ENCODE measurements at places on chromosomes 11 and 22. TPM values are rescaled to one million over a fixed set of nuclear protein-coding genes. Genes with fewer than 3 reads are reported as not detected.

The UPK3A gene
- 0.50 TPM for total RNA-seq

The MYOD1 gene
- total RNA-seq = not detected

The WNT11 gene
- 0.59 TPM for total RNA-seq

The JHY gene
- 0.69 TPM for total RNA-seq

The KIRREL3 gene
- 1.1 TPM for total RNA-seq

The LRRC74B gene
- not detected for total RNA-seq

The OR4C15 gene
- total RNA-seq = not detected

The DRD4 gene
- 6.6 TPM for total RNA-seq

The TMEM258 gene
- total RNA-seq = 98.9 TPM

The KBTBD3 gene
- 6.9 TPM for total RNA-seq

The OR4C13 gene
- total RNA-seq = not detected

The SLCO2B1 gene
- total RNA-seq = 0.12 TPM

The MMP8 gene
- total RNA-seq = not detected

The PATE4 gene
- total RNA-seq = not detected

The XKR3 gene
- not detected for total RNA-seq

The IFITM10 gene
- total RNA-seq = not detected

The GLYAT gene
- not detected for total RNA-seq

The CALCA gene
- total RNA-seq = not detected

The OR4C45 gene
- total RNA-seq = not detected

The SCGB2A2 gene
- total RNA-seq = not detected

The NLRP6 gene
- not detected for total RNA-seq

The HEPN1 gene
- not detected for total RNA-seq

The GDPD4 gene
- total RNA-seq = not detected

The C22orf39 gene
- 57.0 TPM for total RNA-seq

The INS gene
- total RNA-seq = not detected

The TIGD3 gene
- total RNA-seq = 4.3 TPM

The SCGB1D2 gene
- total RNA-seq = not detected

The DDX25 gene
- total RNA-seq = 12.4 TPM

The PIH1D2 gene
- 3.5 TPM for total RNA-seq

The SLC25A45 gene
- 0.47 TPM for total RNA-seq

The DMC1 gene
- total RNA-seq = 22.8 TPM

The PYGM gene
- 1.4 TPM for total RNA-seq

The OR2D2 gene
- not detected for total RNA-seq

The FADS1 gene
- total RNA-seq = 184 TPM
